ENCODE measurements at places on chromosomes 7 and 10. TPM values are rescaled to one million over a fixed set of nuclear protein-coding genes. Genes with fewer than 3 reads are reported as not detected.
A peak's percentile ranks its signal among the peaks of the same experiment; 100 is the strongest.

- peaks cover 4% of the 10 kb centered on the region for H3K36me3 ChIP-seq
- peaks cover 70% of the 10 kb centered on the region for H3K27me3 ChIP-seq
- peaks cover 2% of the 10 kb centered on the region for H3K4me1 ChIP-seq
- no peak overlapping the region for H3K27ac ChIP-seq
These were observed 106.6 kb upstream of the YAE1 start for GRCh38 chr7:39459636-39460035.

DNA sequence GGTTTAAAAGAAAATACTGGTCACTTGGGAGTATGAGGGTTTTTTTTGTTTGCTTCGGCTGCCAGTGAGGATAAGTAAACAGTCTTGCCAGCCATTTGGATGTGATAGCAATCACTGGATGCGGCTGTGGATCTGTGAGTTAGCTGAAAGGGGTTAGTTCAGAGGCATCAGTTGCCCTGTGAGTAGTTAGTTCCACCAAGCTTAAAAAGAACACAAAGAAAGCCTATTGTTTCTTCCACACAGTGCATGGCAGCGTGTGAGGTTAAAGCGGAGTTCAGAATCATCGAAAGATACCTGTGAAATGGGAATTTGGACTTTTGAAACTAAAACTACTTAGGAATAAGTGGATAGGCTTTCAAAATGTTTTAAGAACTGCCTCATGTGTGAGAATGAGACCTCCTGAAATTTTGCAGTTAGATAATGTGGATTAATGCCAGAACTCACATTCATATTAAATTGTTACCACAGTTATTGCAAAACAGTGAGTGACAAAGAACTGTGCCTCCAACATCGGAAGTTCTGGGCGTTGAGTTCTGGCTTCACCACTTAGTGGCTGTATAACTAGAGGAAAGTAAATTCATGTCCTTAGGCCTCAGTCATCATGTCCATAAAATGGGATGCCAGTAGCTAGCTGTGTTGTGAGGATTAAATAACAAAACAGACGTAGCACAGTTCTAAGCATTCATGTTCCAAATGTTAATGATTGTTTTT is 31.3 kb downstream of the KIAA1217 start:
- DNase-seq = no peak
- no peak overlapping the region for H3K4me3 ChIP-seq
- H3K27me3 ChIP-seq = peaks cover 36% of the 10 kb centered on the region
- no peak overlapping the region for H3K27ac ChIP-seq

GRCh38 chr7:2006921-2007381 is 225.8 kb downstream of the MAD1L1 start:
- no peaks in the 10 kb centered on the region for H3K27me3 ChIP-seq
- peaks cover 13% of the 10 kb centered on the region for H3K4me1 ChIP-seq
- no peaks in the 10 kb centered on the region for H3K36me3 ChIP-seq

DNA sequence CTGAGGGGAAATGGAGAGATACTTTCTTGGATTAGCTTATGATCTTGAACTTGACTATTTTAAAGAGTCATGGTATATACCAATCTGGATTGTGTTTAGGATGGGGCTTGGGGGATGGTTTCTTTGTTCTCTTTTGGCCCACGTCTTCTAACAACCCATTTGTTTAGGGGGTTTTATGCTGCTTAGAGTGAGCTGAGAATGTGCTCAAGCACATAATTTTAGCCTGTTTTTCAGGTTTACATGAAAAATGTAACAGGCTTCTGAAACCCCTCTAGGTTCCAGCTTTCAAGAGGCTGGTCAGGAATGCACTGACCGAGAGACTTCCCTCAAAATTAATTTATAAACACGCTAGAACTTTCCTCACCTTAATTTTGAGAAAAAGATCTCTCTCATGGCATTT is 94.3 kb downstream of the AUTS2 start:
- DNase-seq = no peak
- no peaks in the 10 kb centered on the region for H3K27me3 ChIP-seq
- H3K27ac ChIP-seq = no peak overlapping the region
- no peaks in the 10 kb centered on the region for H3K36me3 ChIP-seq
- peaks cover 3% of the 10 kb centered on the region for H3K4me1 ChIP-seq
- H3K4me3 ChIP-seq = no peak overlapping the region

- no peak overlapping the region for H3K4me3 ChIP-seq
- H3K27me3 ChIP-seq = peaks cover 17% of the 10 kb centered on the region
- no peaks in the 10 kb centered on the region for H3K36me3 ChIP-seq
- H3K4me1 ChIP-seq = no peaks in the 10 kb centered on the region
- no peak for DNase-seq
These were observed 250.7 kb upstream of the ZNF32 start for GRCh38 chr10:43899224-43899959.

DNA sequence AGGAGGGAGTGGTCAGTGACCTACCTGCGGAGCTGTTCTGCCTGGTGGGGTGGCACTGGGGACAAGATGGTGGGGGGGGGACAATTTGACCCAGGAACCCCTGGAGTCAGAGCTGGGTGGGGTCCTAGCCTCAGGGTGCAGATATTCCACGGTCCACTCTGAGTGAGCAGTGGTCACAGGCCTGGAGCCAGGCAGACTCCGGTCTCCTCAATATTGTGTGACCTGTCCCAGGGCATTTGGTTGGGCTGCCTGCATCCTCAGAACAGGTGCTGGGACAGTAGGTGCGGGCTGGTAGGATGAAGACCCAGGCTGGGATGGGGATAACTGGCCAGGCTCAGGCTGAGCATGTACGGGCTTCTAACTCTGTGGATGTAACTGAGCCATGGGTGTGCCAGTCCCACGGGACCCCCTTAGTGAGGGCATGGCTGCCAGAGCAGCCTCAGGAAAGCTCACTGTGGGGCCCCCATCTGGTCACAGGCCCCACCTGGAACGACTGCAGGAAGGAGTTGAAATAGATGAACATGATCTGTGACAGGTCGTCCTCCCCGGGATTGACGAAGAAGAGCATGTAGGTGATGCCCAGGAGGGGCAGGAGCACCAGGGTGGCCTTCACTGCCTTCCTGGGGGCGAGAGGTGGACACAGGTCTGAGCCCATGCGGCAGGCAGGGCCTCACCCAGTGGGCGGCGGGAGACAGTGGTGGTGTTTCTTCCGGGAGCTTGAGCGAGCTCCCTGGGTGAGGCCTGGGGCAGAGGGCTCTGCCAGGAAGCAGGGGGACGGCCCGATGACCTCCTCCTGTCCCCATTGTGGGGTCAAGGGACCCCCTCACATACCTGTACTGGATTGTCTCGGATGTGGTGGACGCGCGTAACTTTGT is 26.9 kb downstream of the CRHR2 start:
- DNase-seq = no peak
- H3K4me3 ChIP-seq = no peak overlapping the region
- no peaks in the 10 kb centered on the region for H3K27me3 ChIP-seq
- H3K36me3 ChIP-seq = peaks cover 8% of the 10 kb centered on the region

GRCh38 chr7:26688388-26688787 is 176.0 kb downstream of the SKAP2 start:
- H3K27ac ChIP-seq = no peak overlapping the region
- H3K4me3 ChIP-seq = no peak overlapping the region
- DNase-seq = no peak

- peaks cover 3% of the 10 kb centered on the region for H3K36me3 ChIP-seq
- H3K4me3 ChIP-seq = no peak overlapping the region
- no peak overlapping the region for H3K27ac ChIP-seq
These were observed 55.5 kb upstream of the ABLIM1 start for GRCh38 chr10:114713525-114714090.

GRCh38 chr7:149880638-149881311 is 7.0 kb downstream of the ATP6V0E2 start:
- no peaks in the 10 kb centered on the region for H3K27me3 ChIP-seq
- no peak overlapping the region for H3K4me3 ChIP-seq
- no peak overlapping the region for H3K27ac ChIP-seq
- no peak for DNase-seq
- peaks cover 8% of the 10 kb centered on the region for H3K4me1 ChIP-seq
- no peaks in the 10 kb centered on the region for H3K36me3 ChIP-seq

DNA sequence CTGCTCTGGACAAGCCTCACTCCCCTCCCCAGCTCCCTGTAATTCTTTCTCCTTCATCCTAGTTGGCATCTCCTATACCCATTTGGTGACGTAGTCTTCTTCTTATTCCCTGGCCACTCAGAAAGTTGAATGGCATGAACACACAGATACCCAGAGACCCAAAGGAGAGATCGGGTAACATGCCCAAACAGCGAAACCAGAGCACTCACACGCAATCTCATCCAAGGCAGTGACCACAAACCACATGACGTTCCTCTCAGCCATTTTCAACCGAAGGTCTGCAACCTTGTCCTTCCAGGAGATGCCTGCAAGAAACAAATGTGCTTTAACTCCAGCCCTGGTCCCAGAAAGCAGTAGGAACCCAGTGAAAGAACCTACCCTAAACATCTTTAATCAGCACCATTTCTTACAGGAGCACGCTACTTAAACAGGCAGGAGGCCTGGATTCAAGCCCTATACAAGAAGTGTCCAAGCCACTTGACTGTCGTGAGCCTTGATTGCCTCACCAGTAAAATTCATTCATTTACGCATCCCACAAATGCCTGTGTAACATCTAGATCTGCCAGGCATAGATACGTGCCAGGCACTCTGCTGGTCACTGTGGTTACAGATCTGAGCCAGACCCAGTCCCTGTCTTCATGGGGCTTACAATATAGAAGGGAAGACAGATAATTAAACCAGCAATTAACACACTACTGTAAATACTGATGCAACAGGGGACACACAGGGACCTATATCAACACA is 37.1 kb downstream of the XPNPEP1 start:
- H3K36me3 ChIP-seq = peaks cover 5% of the 10 kb centered on the region
- H3K4me1 ChIP-seq = peaks cover 33% of the 10 kb centered on the region
- H3K4me3 ChIP-seq = peak overlapping the region; percentile 9
- peak overlapping the region; percentile 53 for H3K27ac ChIP-seq
- H3K27me3 ChIP-seq = no peaks in the 10 kb centered on the region

DNA sequence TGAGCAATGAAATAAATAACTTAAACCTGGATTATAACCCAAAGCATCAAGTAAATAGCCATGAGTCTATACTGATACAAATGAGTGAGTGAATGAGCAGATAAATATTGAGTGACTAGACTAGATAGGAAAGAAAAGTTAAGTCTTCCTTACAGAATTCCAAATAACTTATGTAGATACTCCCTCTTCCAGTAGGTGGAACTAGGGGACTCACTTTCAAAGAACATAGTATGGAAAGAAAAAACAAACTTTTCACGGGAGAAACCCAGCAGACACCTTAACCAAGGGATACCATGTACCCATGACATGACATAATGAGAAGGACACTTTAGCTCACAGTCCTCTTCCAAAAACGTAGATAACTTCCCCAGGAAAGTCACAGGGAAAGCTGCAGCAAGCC is 32.2 kb downstream of the CSGALNACT2 start:
- peaks cover 30% of the 10 kb centered on the region for H3K4me1 ChIP-seq
- H3K27me3 ChIP-seq = no peaks in the 10 kb centered on the region
- H3K4me3 ChIP-seq = peak overlapping the region; percentile 50
- peaks cover 18% of the 10 kb centered on the region for H3K36me3 ChIP-seq
- DNase-seq = no peak
- H3K27ac ChIP-seq = peak overlapping the region; percentile 72

GRCh38 chr10:46556515-46557318 is at the start of gene GPRIN2:
Gene GPRIN2 (minus strand): TSS chr10:46556658. CDS start chr10:46550736, 5,922 bp downstream.
- no peak for DNase-seq
- H3K4me3 ChIP-seq = peak within 1 kb of the TSS; percentile 75
- peaks cover 9% of the 10 kb centered on the region for H3K4me1 ChIP-seq
- peaks cover 16% of the 10 kb centered on the region for H3K36me3 ChIP-seq
- no peaks in the 10 kb centered on the region for H3K27me3 ChIP-seq
- H3K27ac ChIP-seq = no peak within 1 kb of the TSS

GRCh38 chr7:131444683-131445082 is 111.7 kb downstream of the PODXL start:
- no peaks in the 10 kb centered on the region for H3K27me3 ChIP-seq
- DNase-seq = no peak
- H3K4me3 ChIP-seq = no peak overlapping the region
- peaks cover 7% of the 10 kb centered on the region for H3K4me1 ChIP-seq

GRCh38 chr10:3119796-3120459 is 52.6 kb downstream of the PFKP start:
- H3K36me3 ChIP-seq = peaks cover 10% of the 10 kb centered on the region
- H3K4me3 ChIP-seq = no peak overlapping the region
- peak overlapping the region; percentile 21 for H3K27ac ChIP-seq

DNA sequence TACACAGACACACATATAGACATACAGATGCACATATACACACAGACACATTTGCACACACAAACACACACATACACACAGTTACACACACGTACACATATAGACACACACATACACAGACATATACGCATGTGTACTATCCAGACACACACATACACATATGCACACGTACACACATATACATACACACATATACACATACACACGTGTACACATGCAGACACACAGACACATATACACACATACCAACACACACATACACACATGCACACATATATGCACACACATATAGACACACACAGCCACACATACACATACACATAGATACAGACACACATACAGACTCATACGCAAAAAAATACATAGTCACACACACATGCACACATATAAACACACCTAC is 184.2 kb downstream of the PFKFB3 start:
- no peaks in the 10 kb centered on the region for H3K27me3 ChIP-seq
- peaks cover 11% of the 10 kb centered on the region for H3K4me1 ChIP-seq
- peaks cover 9% of the 10 kb centered on the region for H3K36me3 ChIP-seq
- no peak for DNase-seq

- H3K36me3 ChIP-seq = no peaks in the 10 kb centered on the region
- H3K27me3 ChIP-seq = peaks cover 46% of the 10 kb centered on the region
- no peak overlapping the region for H3K4me3 ChIP-seq
- peaks cover 3% of the 10 kb centered on the region for H3K4me1 ChIP-seq
- DNase-seq = no peak
- peak overlapping the region; percentile 16 for H3K27ac ChIP-seq
These were observed 63.5 kb downstream of the LGI1 start for GRCh38 chr10:93821051-93821772.

DNA sequence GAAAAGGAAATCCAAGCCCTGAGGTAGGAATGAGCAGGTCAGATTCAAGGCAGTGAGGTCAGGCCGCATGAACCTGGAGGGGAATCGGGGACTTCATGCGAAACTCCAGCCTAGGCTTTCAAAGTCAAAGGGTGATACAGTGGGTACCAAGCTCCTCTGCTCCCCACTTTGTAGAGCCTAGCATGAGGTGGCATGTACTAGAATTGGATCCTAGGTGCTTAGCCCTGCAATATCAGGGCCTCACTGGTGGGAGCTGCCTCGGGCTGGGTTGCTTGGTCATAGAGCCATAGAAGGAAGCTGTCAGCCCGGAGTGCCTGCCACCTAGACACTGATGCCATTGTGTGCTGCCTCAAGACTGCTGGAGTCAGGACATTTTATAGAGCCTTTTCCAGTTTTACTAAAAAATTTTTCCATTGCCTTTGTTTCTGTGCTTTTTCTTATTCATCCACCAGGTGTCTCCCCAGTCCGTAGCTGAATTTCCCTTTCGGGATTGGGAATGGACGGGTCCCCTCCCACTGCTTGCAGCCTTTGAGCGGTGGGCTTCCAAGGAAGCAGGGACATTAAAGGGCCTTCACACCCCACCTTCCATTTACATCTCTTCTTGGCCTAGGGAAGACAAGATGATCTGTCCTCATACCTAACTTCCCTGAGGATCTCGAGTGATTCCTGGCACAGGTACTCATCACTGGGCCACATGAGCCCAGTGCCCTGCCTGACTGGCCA is 5.5 kb upstream of the LZTS2 start:
- H3K4me3 ChIP-seq = peak overlapping the region; percentile 49
- H3K27me3 ChIP-seq = no peaks in the 10 kb centered on the region
- no peak overlapping the region for H3K27ac ChIP-seq
- DNase-seq = no peak

Gene RHOBTB1
- total RNA-seq = 0.37 TPM

Gene C10orf67
- 0.26 TPM for total RNA-seq

Gene CDK1
- total RNA-seq = 0.67 TPM

Gene TBL2
- total RNA-seq = 15.3 TPM

Gene DLX6
- not detected for total RNA-seq

Gene OR6B1
- total RNA-seq = not detected

Gene NEBL
- total RNA-seq = not detected

Gene PNLIPRP2
- not detected for total RNA-seq

Gene MSMB
- total RNA-seq = not detected

Gene CYP3A5
- 0.20 TPM for total RNA-seq

Gene PCGF6
- total RNA-seq = 4.6 TPM

Gene COL26A1
- not detected for total RNA-seq

Gene JCAD
- total RNA-seq = not detected

All from T-helper 17 cell (primary cell).